ENCODE measurements at places on chromosomes 16 and 17.

- DNase-seq, result no peak
Observed at GRCh38 chr16:496097-496886, 31.2 kb upstream of the CAPN15 start.

DNA sequence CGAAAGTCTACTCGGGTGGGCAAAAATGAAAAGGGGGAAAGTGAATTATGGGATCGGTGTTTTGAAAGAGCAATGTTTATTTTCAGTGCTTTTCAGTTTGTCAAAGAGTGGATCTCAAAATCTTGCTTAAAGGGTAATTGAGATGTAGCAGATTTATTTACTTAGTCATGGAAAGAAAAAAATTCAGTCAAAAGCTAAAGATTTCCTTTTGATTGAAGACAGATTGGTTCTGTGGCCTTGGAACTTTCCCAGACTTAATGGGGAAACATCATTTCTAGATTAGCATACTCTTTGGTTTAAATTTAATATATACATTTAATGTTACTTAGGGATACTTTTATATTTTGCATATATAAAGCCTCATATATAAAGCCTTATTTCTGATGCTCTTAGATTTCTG lies 20.6 kb downstream of the PRKAR1A start:
- DNase-seq, result no peak

DNA sequence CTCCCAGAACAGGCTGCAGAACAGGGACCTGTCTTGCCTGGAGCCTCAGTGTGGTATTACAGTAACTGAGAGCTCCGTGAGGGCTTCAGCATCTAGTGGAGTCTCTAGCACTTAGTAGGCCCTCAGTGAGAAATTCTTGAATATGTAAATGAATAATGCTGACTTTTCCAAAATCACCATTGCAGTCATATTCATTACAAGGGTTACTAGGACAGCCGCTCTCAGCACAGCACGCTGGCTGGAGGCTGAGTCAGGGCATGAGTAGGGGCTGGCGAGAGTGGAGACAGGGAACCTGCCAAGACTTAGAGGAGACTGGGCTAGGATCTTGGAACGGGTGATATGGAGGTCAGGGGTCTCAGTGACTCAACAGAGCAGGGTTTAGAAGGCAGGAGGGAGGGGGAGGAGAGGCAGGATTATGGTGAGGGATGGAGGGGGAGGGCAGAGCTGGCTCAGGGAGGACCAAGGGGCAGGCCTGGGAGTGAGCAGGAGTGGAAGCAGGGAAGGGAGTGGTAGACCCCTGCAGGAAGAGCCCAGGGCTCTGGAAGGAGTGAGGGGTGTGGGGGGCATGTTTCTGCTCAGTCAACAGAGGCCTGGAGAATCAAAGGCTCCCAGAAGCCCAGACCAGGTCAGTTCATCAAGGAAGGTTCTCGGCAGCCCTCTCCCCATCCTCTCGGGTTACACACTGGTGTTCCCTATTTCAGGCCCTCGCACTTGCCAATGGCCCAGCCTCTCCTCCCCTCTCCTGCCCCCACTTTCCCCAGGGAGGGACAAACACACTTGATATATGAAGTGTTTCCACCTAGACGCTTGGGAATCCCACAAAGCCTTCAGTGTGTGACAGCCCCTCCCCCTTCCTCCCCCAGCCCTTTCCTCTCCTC lies 42.3 kb downstream of the FZD2 start:
- DNase-seq, result peak; percentile 18

- no peak for DNase-seq
Observed at GRCh38 chr17:67434061-67434525, 57.0 kb downstream of the PITPNC1 start.

DNA sequence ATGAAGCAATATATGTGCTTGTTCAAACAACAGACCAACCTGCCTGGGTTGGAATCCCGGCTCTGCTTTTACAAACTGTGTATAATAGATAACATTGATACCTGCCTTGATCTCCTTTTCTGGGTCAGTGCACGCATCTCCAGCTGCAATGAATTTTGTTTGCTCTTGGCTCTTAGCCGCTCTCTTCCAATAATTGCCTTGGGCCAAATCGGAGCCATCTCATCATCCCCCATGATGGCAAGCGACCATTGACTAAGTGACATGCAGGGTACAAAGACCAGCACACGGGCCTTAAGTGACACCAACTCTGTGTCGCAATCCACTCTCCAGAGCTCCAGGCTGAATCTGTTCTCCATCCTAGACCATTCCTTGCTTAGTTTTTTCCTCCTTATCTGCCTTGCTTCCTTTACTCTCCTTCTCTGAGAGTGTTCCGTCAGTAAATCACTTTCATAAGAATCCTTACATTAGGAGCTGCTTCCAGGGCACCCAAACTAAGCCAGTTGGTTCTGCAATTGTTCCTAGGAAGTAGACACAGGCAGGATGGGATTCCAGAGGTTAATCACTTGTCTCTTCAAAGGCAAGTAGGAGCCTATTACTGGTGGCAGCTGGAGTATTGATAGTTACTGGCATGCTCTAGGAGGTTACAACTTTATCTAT lies 134.2 kb downstream of the ABCA8 start:
- DNase-seq, result no peak

DNA sequence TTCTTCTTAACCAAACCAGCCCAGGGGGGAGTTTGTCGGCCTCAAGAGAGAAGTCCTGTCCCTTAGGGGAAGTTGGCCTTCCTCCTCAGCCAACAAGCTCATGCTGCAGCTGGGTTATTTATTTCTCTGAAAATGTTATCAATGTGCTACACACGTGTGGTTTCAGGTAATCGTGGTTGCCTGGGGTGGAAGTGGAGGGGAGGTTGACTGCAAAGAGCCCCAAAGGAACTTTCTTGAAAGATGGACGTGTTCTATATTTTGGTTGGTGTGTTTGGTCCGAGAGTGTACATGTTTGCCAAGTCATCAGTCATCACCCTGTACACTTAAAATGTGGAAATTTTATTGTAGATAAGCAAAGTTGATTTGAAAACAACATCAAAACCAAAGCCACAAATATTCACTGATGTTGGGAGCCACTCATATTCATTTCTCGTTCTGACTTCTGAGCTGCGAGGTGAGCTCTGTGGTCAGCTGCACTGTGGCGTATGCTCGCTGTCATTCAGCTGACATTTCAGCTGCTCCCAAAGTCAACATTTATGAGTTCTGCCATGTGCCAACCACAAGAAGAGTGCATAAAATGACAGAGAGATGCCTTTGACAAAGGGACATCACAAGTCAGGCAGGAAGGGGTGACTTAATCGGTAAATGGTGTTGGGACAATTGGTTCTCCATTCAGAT lies 26.5 kb upstream of the ADGRG1 start:
- DNase-seq, result no peak

DNA sequence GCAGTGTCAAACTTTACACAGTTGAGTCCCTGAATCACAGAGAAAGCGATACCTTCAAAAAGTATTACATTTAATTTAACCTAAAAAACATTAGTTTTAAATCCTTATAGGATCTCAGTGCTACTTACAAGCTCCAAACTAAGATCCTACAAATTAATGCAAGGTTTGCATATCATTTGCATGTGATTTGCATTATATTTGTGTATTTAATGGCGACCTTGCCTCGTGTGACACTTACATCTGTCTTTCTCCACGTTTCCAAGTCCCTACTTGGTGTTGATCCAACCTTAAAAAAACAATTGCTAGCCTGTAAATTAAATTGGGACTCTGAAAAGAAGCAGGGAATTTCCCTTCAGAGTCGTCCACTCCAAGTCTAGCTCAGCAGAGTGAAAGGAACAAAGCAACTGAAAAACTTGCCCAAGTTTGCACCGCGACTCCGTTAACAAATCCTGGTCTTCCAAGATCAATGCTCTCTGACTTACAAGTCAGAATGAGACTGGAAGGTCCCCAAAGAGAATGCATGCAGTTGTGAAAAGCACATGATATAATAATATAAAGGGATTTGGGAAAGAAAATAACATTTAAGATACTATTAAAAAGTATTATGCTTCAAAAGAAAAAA lies 739 bp upstream of the FAM117A start:
- DNase-seq, result no peak

DNA sequence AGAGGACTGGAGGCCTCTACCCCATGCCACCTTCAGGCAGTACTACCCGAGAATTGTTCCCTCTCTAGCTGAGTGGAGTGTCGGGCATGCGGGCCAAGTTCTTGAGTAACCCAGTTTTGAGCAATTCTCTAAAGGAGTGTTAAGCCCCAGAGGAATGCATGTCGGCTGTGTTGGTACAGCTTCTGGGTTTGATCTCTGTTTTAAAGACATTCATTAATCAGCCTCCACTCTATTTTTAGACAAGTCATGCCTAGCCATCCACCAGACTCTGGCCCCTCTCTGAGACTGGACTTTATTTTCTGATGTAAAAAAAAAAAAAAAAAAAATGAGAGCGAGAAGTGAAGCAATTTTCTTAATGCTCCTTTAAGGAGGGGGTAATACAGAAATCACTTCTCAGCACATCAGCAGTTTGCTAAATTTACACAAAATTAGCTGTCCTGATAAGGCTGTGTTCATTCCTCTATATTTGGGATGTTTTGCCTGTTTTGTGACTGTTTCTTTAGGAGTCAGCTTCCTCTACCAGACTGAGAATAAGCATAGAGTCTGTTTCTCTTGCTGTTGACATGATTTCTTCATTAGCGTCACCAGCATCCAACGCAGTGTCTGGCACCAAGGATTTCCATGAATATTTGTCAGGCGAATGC lies 88.7 kb downstream of the AXIN2 start:
- no peak for DNase-seq

GRCh38 chr17:38448208-38448771 lies 20.0 kb downstream of the ARHGAP23 start:
- no peak for DNase-seq

- no peak for DNase-seq
Observed at GRCh38 chr17:7886227-7887037, 2.2 kb upstream of the CHD3 start.

GRCh38 chr16:1220098-1220728 lies 4.9 kb downstream of the TPSG1 start:
- no peak for DNase-seq

GRCh38 chr17:57490890-57491289 lies 234.6 kb downstream of the MSI2 start:
- no peak for DNase-seq

- DNase-seq, result no peak
Observed at GRCh38 chr16:17244872-17245551, 225.7 kb downstream of the XYLT1 start.

GRCh38 chr17:68605914-68606313 lies 4.7 kb upstream of the FAM20A start:
- no peak for DNase-seq

DNA sequence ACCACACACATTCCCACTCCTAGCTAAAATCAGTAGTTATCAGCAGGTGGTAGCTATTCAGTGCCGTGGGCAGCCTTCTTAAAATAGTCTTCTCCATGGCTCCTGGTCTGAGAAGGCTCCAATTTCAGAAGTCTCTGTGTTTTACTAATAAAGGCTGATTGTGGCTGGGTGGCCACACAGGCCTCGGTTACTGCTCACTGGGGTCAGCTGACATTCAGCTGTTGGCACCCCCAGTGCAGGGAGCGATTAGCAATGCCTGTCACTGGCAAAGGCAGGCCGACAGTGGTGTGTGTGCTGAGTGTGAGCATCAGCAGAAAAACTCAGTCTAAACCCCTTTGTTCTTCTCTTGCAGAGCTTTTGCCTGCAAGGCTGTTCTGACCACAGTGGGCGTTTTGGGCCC lies 16.6 kb upstream of the DBNDD1 start:
- no peak for DNase-seq

DNA sequence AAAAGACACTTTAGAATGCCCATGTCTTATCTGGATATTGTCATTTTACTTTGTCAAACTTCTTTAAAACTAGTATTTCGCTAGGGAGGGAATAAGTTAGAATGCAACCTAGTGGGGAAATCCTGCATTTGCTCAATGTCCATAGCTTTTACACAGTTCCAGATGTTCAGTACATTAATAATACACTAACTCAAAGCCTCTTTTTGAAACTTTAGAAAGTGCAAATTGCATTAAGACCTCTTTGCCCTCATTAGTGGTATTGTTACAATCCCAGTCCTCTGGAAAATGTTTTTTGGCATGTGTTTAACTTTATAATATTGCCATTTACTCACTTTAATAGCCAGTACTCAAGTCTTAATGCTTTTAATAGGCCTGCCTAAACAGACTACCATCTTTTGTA lies 106.8 kb downstream of the BRIP1 start:
- no peak for DNase-seq

Measured in GOT3 (cell line).